RWPE1 (cell line): ENCODE measurements at places on chromosomes 12 and 14.

DNA sequence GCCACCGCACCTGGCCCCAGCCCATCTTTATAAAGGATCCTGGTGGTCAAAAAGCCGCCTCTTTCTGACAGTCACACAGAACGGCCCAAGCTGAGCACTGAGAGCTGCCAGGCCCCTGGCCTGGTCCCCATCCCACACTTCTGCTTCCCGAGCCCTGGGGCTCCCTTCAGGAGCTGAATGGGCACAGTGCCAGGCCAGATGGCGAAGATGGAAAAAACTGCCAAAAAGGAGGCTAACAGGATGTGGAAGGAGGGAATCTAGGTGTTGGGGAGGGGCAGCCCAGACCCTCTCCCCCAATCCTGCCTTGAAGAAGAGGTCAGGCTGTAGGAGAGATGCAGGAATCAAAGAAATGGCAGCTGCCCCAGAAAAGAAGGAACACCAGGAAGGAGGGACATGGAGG, 5.0 kb downstream of the LPAR5 start:
- no peak for DNase-seq

- DNase-seq = no peak
Measured at GRCh38 chr14:89947344-89947743, 7.2 kb downstream of the EFCAB11 start.

GRCh38 chr12:6788972-6789924, at the start of gene CD4:
CD4 (plus strand) TSS chr12:6789528; CDS start chr12:6800139, 10,611 bp downstream.
- DNase-seq = no peak

GRCh38 chr12:7503686-7504415, at the start of gene CD163:
CD163 (minus strand) TSS chr12:7503777; CDS start chr12:7503690, 87 bp downstream.
- DNase-seq = no peak

DNA sequence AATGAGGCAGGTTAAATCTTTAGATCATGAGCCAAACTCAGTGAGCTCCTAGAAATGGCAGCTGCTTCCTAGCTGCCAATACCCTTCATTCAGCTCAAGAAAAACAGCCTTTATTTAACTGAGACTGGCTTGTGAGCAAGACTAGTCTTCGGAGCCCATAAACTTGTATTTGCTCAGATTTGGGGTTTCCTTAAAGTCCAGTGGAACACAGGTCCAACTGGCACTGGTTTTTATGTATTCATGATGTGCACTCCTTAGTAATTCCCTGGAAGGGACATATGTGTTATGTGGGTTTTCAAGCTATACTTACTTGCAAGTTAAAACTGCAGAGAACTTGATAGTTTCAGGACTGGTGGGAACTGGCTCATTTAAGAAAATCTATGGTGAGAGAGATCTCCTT, 380.1 kb upstream of the TMEM132C start:
- no peak for DNase-seq

DNA sequence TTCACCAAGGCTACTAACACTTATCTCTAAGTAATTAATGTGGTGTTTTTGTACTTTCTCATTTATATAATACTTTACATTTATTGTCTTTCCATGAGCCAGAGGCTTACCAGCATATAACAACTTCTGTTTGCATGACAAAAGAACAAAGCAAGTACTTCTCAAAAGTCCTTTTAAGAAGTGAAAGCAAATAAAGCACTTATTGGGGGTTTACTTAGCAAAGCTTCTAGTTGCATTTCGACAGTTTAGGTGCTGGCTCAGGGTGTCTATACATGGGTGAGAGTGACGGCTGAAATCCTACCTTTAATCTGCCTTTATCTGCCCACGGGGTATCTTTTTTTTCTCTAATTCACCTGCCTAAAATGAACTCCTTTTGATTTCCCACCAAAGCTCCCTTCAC, 21.0 kb upstream of the DCN start:
- DNase-seq = no peak

DNA sequence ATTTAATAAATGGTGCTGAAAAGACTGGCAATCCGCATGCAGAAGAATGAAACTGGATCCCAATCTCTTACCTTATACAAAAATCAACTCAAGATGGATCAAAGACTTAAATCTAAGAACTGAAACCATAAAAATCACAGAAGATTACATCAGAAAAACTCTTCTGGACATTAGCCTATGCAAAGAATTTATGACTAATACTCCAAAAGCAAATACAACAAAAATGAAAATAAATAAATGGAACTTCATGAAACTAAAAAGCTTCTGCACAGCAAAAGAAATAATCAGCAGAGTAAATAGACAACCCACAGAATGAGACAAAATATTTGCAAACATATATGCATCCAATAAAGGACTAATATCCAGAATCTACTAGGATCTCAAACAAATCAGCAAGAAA, 14.3 kb upstream of the CLEC1A start:
- DNase-seq = no peak

- DNase-seq = peak; percentile 57
Measured at GRCh38 chr14:75428230-75429104, 645 bp downstream of the JDP2 start.

- DNase-seq = no peak
Measured at GRCh38 chr14:61502459-61503093, 181.2 kb downstream of the PRKCH start.

DNA sequence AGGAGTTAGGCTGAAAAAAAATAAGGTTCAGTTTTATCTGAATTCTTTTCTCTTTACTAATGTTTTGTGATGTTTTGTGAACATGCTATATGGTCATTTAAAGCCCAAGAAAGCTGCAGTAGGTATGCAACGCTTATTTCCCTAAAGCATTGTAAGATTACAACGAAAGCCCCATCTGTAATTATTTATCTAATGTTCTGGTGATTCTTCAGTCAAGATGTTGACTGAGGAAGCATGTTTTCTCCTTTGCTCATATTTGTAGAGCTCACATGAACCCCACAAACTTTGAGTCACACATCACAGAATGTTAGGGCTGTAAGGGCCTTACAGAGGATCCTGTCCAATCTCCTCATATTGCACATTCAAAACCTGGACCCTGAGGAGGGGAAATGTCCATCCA, 3.2 kb upstream of the TUBA1C start:
- no peak for DNase-seq

DNA sequence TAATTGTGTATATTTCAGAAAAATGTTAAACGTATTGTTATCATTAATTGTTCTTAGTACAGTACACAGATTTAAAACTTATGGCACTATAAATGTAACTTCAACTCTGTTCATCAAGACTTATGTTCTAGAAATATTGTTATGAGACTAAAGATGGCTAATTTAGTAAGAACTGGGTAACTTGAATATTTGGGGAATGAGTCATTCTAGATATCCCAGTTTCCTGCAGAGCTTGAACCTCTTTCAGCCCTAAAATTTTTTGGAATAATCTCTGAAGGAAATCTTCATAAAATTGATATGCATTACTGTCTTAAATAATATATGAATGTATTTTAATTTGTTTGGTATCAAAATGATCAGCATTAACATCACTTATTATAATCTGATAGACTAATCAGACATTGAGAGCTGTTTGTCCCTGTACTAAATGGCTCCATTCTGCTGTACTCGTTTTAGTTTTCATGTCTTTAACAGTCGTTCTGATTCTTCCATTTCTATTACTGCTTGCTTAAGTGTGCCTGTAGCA, 87.1 kb downstream of the VEZT start:
- no peak for DNase-seq

DNA sequence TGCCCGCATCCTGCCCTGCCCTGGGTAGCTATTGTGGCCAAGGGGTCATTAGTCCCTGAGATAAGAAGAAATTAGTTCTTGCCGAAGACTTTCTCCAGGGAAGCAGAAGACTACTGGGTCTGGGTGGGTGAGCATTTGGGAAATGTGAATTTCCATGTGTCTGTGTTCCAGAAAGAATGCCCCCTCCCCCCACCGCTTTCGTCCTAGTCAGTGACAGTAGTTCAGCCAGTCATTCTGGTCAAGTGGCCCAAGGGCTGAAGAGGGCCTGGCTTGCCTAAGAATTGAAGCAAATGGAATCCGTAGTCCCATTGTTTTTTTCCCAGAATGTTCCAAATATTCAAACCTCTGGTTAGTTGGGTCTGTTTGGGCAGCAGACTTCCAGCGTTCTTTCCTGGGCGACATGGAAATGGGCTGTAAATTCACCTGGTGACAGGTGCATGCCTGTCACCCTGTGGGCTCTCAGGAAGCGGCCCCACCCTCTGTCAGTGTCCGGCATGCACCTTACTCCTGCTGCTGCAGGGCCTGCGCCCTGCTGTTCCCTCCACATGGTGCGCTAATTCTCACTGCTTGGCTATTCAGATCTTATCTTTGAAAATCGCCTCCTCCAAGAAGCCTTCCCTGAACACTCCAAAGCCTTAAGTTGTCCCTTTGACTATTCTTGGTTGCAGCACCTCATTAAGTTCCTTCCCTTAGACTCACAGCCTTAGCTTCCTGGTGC, 1.4 kb upstream of the RFLNA start:
- DNase-seq = no peak

DNA sequence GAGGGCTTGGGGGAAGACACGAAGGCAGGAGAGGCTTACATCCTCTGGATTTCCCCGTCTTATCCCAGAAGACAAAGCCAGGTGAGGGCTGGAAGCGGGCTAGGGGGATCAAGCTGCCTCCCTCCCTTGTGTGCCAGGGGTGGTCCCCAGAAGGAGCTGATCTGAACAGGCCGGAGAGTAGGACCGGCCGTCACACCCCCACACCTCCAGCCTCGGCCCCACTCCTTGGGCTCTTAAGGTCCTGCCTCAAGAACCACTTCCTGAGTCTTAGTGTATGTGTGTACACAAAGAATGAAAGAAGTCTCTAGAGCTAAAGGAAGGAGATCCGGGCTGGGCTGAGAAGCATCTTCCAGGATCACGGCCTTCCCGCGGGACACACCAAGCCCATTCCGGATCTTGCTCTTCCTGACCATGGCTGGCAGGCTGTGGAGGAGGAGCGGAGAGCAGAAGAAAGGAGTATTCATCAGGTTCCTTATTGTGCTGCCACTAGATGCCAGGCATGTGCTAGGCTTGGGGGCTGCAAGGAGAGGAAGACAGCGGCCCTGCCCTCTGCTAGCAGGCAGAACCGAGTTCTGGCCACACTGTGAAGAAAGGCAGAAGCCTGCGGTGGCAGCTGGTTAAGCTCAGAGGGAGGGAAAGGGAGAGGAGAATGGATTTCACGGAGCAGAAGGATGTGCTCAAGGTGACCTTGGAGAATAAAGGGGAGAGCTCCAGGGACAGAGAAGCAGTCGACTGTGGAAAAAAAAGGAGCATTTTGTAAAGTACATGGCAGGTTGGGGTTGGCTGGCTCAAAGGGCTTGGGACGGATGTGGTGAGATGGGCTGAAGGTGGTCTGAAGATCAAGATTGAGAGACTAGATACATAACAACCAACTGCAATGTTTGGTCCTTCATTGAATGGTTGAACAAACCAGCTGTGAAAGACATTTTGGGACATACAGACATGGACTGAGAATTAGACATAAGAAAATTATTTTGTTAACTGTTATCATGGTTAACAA, 1.3 kb upstream of the CD63 start:
- DNase-seq = no peak

- peak; percentile 20 for DNase-seq
Measured at GRCh38 chr14:59189091-59189785, 771 bp downstream of the DAAM1 start.

GRCh38 chr14:72597252-72598233, 296.4 kb downstream of the DPF3 start:
- DNase-seq = no peak

DNA sequence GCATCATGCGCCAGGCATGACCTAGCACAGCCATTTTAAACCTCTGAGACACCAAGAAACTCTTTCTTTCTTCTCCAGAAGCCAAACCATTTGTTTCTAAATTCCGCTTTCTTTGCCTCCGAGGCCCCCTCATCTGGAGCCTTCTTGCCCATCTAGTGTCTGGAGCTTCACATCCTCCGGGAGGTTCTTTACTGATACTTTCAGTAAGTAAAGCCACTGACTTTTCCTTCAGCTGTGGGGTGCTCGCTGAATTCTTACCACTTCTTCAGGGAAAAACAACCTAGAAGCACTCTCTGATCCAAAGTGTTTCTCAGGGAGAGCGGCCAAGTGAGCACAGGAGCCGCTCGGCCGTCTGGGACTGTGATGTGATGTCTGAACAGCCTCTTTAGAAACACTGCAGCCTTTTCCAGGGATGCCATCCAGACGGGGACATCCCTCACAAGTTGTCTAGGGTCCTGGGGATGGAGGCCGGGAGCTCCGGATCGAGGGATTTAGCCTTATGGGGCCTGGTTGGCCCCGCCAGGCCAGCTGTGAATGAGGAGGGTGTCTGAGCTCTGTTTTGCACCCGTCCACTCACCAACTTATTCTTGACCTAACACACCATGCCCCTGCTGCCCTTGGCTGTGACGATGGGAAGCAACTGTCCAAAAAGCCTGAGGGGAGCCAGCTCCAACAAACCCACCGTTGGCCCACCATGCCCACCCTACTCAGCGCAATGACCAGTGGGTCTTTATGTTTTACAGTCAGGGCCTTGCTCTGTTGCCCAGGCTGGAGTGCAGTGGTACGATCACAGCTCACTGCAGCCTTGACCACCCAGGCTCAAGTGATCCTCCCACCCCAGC, 160.6 kb downstream of the ZFP36L1 start:
- no peak for DNase-seq

DNA sequence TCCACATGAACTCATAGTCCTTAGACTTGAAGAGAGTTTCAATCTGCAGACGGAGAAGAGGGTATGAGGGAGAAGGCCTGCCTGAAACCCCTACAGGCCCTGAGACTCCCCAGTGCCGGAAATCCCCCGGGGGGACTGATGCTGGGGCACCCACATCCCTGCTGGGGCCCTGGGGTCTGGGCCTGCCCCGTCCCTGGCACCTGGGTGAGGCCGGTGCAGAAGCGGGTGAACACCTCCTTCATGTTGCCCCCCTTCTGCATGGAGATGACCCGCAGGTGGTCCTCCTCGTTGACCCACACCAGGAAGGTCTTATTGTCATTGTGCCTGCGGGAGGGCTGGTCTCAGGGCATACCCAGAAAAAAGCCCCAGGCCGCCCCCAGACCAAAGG, 2.4 kb downstream of the CKB start:
- no peak for DNase-seq

GRCh38 chr14:71713451-71713850, 218.8 kb upstream of the RGS6 start:
- DNase-seq = no peak

DNA sequence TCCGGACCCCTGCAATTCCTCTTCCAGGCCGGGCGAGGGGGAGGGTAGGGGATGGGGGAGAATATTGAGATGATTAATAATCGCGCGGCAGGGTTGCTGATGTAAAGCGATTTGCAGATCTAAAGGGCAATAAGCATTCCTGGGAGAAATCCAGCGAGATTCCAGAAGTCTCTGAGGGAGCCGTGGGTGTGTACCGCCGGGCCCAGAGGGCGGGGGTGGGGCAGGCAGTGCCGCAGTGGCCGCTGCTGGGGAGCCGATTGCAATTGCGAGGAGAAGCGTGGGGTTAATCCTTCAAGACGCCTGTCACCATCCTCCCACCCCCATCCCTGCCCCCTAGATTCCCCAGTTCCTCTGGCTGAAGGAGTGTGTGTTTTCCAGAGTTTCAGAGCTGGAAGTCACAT, 16.4 kb downstream of the FOS start:
- peak; percentile 67 for DNase-seq

DNA sequence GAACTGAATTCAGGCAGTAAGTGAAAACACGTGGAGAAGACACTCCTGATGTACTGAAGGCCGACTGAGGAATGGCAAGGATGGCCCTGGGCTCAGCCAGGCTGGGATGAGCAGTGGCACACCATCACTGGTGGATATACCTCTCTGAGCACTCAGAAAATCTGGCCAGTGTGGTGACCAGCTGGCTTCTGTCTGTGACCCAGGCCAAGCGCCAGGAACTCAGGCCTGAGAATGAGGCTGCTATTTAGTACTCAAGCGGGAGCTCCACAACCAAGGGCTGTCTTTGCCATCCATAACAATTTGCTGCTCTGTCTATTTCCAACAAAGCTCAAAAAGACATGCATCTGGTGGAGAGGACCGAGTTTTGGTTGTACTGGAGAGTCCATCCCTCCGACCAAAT, 586.3 kb downstream of the BCL11B start:
- DNase-seq = no peak
